ENCODE measurements at places on chromosomes 7 and 10. TPM values are rescaled to one million over a fixed set of nuclear protein-coding genes. Genes with fewer than 3 reads are reported as not detected.

Gene GRID2IP
- total RNA-seq: 0.15 TPM

Gene OPN4
- not detected for total RNA-seq

Gene BHLHA15
- 0.59 TPM for total RNA-seq

Gene LLCFC1
- not detected for total RNA-seq

Gene BLVRA
- total RNA-seq: 49.4 TPM

Gene GNAI1
- total RNA-seq: 28.6 TPM

Gene LIPM
- not detected for total RNA-seq

Gene PRSS37
- total RNA-seq: not detected

Gene FOXP2
- total RNA-seq: 1.9 TPM

Gene MYOZ1
- total RNA-seq: 0.15 TPM

Gene CLDN4
- 1.7 TPM for total RNA-seq

Gene ZPBP
- not detected for total RNA-seq

Gene PNLIPRP2
- total RNA-seq: not detected

Gene PAPOLB
- total RNA-seq: not detected

Gene SEMA4G
- 2.2 TPM for total RNA-seq

Gene SPDYE1
- not detected for total RNA-seq

Gene ZNF316
- total RNA-seq: 6.4 TPM

Gene CACNB2
- 2.2 TPM for total RNA-seq

Gene SGCE
- total RNA-seq: 57.5 TPM

Gene PSMA2
- 95.0 TPM for total RNA-seq

Gene C7orf33
- not detected for total RNA-seq

Gene ZNF783
- 4.2 TPM for total RNA-seq

Gene IGF2BP3
- 38.2 TPM for total RNA-seq

Gene PAX4
- total RNA-seq: not detected

Gene AP5Z1
- 19.9 TPM for total RNA-seq

Gene LRRC61
- 6.8 TPM for total RNA-seq

Gene CFAP58
- total RNA-seq: 0.17 TPM

Gene ADIRF
- total RNA-seq: 21.7 TPM

Gene CPVL
- not detected for total RNA-seq

Gene GPC2
- 1.8 TPM for total RNA-seq

Gene IL6
- 1.0 TPM for total RNA-seq

Gene C10orf62
- total RNA-seq: not detected

Gene ZFAND2A
- total RNA-seq: 16.0 TPM

Gene BICC1
- total RNA-seq: 12.1 TPM

Gene TDRD1
- not detected for total RNA-seq

Data from bronchus fibroblast of lung (primary cell).